Stimulated activated CD4-positive, alpha-beta T cell treated with anti-CD3 and anti-CD28 coated beads, Interleukin-12 subunit alpha, Interleukin-12 subunit beta, amount 100 ng/mL, for 48 hours (primary cell): ENCODE measurements at places on chromosomes 3 and 15.
A peak's percentile ranks its signal among the peaks of the same experiment; 100 is the strongest.

DNA sequence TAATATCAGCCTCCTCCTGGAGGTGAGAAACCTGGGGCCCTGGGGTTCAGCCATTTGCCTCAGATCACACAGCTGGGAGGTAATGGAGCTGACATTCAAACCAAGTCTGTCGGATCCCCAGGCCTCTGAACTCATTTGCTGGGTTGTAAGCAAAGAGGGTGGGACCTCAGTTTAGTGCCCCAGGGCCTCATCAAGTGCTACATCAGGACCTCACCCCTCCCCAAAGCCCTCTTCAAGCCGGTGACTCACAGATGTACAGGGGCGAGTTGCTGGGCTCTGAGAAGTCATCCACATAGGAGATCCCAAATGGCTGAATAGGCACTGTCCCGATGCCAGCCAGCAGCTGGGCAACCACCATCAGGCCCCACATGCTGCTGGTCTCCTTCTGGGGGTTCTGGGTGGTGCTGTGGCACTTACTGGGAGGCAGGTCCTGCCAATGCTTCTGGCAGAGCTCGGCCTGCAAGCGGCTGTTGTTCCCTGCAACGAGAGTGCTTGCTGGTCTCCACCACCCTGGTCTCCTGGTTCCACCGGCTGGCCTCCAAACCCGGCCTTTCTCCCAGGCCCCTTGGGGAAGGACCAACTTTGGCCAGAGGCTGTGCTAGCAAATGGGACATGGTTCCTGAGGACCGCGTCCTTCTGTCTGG lies 59.2 kb upstream of the RAB6B start:
- no peak for DNase-seq

DNA sequence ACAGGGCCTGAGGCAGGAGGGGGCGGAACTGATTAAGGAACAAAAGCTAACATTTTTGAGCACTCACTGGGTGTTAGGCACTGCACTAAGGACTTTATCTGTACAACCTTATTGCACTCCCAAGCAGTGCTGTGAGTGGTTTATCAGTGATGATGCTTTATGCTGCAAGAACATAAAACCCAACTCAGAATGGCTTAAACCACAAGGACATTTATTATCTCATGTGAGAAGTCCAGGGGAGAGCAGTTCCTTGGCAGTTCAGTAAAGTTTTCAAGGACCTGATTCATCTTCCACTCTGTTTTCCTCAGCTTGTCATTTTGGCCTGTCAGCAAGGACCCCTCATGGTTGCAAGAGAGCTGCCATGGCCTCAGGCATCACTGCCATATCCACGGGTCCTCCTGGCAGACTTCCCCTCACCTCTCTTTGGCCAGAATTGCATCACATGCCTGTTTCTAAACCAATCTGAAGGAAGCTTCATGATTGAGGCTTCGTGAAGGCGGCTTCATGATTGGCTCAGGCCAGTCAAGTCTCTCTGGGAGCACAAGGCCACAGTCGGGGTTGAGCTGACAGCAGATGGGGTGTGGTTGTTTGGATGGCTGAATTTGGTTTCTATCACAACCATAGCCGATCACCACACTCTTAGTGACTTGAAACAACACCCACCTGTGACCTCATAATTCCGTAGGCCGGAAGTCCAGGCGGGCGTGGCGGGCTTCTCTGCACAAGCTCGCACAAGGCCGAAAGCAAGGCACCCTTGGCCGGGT lies 15.8 kb downstream of the EFCC1 start:
- DNase-seq = no peak

GRCh38 chr15:96331945-96332636 lies 1.6 kb downstream of the NR2F2 start:
- DNase-seq = no peak

DNA sequence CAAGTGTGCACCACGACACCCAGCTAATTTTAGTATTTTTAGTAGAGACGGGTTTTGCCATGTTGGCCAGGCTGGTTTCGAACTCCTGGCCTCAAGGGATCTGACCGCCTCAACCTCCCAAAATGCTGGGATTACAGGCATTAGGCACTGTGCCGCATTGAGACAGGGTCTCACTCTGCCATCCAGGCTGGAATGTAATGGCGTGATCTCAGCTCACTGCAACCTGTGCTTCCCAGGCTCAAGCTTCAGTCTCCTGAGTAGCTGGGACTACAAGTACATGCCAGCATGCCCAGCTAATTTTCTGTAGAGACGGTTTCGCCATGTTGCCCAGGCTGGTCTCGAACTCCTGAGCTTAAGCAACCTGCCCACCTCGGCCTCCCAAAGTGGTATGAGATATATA lies 51.6 kb downstream of the ACAD9 start:
- DNase-seq = no peak

- no peak for DNase-seq
Observed at GRCh38 chr3:115836944-115837343, 213.6 kb downstream of the GAP43 start.

DNA sequence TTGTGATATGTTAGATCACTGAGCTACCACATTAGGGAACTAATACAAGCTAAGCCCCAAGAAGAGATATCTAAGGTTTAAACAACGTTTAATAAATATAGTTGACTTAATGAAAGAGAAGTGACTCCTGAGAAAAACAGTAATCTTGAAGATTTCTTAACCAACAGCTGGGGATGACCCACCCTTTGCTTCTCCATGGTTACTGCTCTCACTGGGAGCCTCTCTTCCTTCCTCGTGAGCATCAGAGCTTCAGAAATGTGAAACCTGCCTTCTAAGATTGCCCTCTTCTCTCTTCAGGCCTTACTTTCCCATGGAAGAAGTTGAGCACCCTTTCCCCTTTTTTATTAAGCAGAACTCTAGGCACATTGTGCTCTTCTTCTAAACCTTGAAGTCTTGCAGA lies 132.2 kb upstream of the NR2E3 start:
- DNase-seq = no peak

- DNase-seq = no peak
Observed at GRCh38 chr3:118997190-118997589, 37.5 kb downstream of the IGSF11 start.

DNA sequence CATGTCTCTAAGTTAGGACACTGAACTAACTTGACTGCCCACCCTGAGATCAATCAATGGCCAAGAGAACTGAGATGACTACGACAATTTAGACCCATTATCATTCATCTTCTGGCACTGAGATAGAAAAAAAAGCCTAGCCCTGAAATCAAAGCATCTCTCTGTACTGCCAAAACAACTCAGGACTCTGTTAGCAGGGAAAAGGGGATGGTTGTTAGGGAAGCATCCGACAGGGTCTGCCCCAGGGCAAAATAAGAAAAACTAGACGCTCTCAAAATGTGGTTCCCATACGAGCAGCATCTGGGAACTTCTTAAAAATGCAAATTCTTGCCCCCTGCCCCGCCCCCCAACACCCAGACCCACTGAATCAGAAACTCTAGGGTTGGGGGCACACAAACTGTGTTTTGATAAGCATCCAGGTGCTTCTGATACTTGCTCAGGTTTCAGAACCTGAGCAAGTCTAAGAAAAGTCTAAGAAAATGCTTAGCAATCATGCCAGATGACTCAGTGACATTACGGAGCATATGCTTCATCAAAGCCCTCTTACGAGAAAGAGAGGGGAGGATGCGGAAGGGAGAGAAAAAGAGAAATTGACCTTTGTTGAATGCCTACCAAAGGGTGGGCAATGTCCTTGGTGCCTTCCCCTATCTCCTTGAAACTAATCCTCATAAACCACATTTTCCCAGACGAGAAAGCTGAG lies 172.8 kb upstream of the HES1 start:
- DNase-seq = no peak

- no peak for DNase-seq
Observed at GRCh38 chr3:193522473-193522872, 32.2 kb downstream of the ATP13A4 start.

DNA sequence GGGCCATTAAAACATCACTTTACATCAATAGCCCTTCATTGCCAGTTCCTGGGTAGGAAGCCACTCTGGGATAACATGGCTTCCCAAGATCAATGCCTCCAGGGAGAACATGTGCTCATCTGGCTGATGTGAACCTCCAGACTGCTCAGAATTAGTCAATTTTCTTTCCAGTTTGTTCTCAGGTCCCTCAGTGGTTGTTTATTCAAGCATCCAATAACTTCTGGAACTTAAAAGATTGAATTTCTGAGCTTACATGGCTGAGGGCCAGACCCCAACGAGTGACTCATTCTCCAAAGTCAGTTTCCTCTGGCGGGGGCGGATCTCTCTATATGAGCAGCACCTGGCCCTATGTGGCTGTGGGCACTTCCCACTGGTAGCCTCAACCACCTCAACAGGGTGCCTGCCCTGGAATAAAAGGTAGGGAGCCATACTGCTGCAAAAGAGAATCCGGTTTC lies 34.0 kb downstream of the LYZL4 start:
- DNase-seq = peak; percentile 56

DNA sequence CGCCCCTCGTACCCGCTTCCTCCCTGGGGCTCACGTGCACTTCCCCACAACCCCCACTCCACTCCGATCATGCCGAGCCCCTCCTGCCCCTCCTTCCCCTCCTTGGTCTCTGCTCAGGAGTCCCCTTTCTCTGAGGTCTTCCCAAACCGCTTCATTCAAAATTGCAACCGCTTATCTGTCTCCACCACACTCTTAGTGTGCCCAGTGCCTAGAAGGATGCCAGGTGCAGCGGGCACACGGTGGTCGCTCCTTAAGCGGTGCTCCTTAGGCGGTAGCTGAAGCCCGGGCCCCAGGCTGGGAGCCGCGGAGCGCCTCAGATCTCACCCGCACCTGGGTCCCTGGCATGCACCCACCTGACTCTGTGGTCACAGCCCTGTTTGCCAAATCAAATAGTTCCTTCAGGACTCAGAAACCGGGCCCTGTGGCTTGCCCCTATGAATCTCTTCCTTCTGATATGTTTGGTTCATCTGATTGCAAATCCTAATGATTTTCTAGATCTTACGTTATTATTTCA lies 524.5 kb downstream of the OCA2 start:
- no peak for DNase-seq

- DNase-seq = no peak
Observed at GRCh38 chr3:94272016-94272415, 209.2 kb downstream of the NSUN3 start.

DNA sequence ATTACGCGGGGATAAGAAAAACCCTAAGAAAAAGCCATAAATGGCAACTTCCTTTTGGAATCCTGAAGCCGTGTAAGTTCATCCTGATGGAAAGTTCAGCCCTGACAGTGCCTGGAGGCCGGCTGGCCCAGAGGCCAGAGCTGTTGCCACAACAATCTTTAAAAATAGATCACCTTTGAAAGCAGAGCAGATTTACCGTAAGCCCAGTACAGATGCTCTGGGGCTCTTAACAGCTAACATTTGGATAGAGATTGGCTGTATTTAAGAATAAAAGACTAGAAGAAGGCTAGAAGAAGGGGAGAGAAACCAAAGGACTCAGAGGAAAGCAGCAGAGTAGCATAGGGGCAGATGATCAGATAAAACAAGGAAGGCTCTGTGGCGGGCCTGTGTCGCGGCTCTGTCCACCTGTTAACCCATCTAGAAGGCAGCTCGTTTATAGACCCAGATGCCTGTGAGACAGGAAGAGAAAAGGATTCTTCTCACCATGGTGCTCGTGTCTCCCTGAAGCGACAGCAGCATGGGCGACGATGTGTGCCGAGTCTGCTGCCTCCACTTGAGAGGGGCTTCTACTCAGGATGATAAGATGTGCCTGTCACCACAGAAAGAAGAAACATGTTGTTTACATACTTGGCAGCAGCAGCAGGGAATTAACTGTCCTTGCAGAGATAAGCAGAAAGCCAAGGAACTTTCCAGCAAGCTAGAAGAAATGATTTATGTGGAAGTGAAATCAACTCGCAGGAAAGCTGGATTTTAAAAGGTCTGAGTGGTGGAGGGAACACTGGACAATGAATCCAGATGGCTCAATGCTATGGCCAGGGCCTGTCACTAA lies 69.9 kb downstream of the SYNM start:
- no peak for DNase-seq

DNA sequence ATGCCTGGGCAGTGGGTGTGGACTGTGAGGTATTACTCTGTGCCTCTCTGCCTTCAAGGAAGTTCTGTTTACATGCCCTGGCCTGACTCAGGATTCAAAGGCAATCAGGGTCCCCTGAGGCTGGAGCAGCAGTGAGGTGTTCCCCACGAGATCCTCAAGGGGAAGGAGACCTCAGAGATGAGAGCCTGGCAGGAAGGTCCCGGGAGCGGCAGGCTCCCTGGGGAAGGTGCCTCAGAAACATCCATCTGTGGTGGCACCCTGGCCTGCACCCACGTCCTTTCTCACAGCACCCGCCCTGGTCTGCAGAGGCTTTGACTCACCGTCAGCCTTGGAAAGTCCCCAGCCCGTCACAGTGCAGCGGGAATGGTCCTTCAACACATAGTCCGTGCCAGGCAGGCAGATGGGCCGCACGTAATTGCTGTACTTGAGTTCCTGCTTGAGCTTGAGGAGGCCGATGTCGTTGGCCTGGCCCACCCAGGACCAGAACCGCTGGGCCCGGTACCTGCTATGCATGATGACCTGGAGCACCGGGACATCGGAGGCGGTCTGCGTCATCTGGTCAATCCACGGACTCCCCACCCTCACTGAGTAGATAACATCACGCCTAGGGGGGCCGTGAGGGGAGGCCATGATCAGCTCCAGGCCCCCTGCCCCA lies 3.6 kb downstream of the PRSS50 start:
- DNase-seq = peak; percentile 33

- no peak for DNase-seq
Observed at GRCh38 chr3:166721466-166721865, 658.6 kb downstream of the ZBBX start.

- DNase-seq = no peak
Observed at GRCh38 chr3:197001106-197001971, 28.3 kb downstream of the MELTF start.

- no peak for DNase-seq
Observed at GRCh38 chr15:85048430-85048829, 66.8 kb downstream of the PDE8A start.

DNA sequence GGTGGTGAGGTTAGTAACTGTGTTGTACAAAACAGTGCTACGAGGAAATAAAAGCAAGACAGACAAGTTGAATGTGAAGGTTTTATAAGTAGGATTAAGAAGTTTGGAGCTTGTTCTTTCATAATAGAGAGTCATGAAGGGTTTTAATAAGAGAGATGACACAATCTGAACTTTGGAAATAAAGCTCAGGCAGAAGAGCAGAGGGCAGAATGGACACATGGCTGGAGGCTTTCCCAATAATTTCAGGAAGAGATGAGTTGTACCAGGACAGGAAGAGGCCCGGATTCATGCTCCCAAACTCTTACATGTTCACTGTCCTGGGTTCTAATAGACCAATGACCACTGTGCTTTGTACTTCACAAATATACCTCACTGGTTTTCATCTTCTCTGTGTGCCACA lies 194.8 kb downstream of the SLC9A9 start:
- no peak for DNase-seq

DNA sequence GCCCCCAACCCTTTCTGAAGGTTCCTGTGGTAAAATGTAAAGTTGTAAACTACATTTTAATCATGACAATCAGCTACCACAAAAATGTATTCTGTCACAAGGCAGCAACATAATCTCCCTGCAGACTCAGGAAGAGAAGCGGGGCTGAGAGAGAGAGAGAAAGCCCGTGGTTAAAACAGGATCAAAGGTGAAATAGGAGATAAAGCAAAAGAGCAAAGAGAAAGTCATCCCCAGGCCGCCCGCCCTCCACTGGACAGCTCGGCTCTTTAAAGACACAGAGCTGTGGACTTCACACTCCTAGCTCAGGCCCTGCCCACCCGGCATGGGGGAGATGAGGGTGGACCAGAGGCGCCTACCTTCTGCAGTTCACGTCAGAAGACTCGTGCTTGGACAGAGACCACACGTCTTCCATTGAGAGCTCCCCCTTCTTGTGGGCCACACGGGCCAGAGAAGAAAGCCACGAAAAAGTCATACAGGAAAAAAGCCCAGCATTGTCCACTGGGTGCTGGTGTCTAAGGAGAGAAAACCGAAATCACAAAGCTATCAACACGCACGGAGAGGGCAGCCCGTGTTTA lies 29.4 kb downstream of the ABCC5 start:
- no peak for DNase-seq
